ENCODE measurements at places on chromosomes 3 and 15.

DNA sequence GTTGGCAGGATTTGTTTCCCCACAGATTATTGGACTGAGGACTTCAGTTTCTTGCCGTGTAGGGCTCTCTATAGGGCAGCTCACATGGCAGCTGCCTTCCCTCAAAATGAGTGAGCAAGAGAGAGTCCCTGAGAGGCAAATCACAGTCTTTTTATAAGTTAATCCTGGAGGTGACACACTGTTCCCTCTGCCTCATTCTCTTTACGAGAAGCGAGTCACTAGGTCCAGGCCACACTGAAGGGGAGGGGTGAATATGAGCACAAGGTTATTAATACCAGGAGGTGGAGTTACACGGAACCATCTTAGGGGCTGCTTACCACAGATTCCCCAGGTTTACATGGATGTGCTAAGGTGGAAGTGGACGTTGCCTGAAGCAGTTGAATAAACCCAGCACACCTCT is 77.0 kb downstream of the LPP start:
- DNase-seq, result no peak

DNA sequence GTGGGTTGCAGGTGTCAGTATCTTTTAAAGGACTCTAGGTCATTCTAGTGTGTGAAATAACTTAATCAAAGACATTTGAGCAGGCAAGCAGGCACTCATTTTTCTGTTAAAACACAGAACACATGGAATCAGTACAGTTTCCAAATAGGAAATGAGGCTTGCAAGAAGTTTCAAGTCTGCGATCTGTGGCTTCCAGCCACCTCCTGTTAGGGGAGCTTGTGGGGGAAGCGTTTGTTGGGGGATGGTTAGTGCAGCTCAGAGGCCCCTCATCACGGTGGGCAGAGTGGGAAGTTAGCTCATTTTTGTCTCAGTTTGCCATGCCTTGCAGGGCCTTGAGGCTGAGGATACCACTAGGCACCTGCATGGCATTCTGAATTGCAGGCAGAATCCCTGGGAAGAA is 59.9 kb downstream of the SLC6A11 start:
- DNase-seq, result no peak

- no peak for DNase-seq
These were observed 521.2 kb downstream of the ZIC1 start for GRCh38 chr3:147930232-147930807.

- no peak for DNase-seq
These were observed 3.4 kb upstream of the EOGT start for GRCh38 chr3:69016901-69017300.

GRCh38 chr15:68730471-68730919 is 90.2 kb downstream of the ANP32A start:
- DNase-seq, result peak; percentile 57

DNA sequence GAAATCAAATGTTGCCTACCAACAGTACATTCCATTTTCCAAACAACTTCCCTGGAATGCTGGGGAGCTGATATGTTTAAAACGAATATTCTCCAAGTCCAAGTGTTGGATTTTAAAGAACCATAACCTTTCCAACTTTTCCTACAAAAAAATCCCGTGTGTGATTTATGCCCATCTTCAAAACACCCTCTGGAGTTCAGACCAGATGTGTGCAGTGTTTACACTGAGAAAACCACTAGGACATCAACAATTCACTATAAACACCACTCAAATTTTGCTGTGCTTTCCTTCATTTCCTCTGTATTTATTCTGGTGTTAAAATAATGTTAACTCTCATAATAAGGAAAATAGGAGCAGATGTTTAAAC is 2.4 kb downstream of the VGLL4 start:
- DNase-seq, result no peak

GRCh38 chr3:181998828-181999227 is 287.1 kb downstream of the SOX2 start:
- no peak for DNase-seq

GRCh38 chr3:113111011-113111707 is 100.2 kb upstream of the BOC start:
- DNase-seq, result no peak

- no peak for DNase-seq
These were observed 1.5 kb downstream of the MSL2 start for GRCh38 chr3:136194409-136195257.

DNA sequence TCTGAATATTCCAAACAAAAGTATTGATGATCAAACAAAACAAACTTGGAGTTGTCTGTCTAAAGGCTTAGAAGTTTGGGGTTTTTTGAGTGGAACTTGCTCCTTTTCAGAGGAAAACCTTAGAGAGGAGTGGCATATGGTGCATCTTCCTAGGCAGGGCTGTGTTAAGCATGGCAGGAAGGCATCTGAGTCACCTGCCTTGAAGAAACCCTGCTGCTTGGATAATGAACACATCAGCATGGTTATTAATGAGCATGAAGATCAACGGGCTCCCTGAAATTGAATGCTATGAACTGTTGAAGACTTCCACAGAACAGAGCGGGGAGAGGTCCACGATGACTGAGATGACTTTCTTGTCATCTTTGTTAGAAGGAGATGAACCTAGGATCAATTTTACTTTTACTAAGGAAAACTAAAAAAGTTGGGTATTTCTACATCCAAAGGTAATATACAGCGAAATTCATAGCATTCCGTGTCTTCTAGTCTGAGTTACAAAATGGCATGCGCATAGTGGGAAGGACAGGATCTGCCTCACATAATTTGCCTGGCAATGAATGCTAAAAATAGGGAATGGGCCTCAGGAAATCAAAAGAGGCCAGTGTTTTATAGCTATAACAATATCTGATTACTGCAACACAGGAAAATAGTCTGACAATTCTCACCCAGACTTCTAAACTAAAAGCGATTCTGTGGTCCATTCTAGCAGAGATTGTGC is 11.6 kb upstream of the TMED3 start:
- DNase-seq, result no peak

DNA sequence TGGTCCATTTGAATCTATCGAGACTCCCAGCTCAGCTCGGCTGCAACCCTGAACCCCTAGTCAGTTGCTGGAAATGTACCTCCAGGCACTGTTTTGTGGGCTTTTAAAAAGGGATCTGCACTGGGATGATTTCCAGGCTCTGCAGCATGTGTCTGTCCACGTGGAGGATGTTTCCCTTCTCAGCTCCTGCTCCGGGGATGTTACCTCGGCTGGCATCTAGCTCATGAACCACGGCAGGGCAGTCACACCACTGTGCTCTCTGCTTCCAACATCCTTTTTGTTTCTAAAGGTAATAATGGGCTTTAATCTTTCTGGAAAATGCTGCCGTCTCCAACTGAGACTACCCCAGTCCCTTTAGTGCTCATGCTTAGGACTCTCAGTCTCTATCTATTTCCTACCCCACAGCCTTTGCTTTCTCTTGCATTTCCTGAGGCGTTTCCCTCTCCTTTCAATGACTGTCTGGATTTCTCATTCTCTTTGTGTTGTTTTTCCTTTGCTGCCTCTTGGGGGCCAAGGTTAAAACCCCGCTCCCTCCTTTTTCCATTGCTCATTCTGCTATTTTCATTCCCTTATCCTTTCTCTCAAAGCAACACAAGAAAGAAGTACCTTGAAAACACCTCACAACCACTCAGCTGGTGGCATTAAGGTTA is 42.9 kb upstream of the AKAP13 start:
- no peak for DNase-seq

DNA sequence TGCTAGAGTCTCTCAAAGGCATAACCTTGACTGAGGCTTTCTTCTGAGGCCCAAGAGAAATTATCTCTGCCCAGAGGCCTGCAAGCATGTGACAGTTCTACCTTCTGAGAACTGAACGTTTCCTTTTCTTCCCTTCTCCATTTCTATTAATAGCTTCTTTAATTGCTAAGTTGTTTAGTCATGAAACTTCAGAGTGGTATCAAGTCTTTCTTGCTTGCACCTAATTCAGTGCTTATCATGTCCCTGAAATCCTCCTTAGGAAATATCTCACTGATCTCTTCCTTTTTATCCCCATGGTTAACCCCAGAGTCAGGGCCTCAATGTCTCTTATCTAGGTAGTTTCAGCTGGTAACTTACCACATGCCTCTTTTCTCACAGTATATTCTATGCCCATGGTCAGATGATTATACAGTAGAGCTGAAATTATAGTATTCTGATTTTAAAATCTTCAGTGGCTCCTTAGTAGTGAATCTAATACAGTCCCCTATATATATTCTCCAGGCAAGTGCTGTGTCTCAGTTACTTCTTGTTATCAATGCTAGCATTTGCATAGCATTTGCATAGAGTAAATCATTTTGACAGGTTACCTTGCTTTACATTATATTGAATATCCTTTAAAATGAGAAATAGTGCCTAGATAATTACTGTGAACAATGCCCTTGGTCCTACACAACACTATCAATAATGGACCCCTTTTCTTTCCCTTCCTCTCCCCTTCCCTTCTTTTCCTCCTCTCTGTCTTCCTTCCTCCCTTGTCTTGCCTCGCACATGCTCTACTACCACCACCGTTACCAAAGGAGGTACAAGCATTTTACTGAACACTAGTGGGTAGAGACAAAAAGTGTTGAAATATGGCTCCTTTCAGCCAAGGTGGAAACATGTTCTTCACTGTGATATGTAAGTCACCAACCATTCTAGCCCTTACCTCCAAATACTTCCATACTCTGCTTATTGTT is 33.0 kb downstream of the KBTBD8 start:
- DNase-seq, result no peak

- DNase-seq, result no peak
These were observed 23.2 kb downstream of the CYP8B1 start for GRCh38 chr3:42852441-42852840.

GRCh38 chr3:22419261-22419660 is 668.3 kb upstream of the ZNF385D start:
- no peak for DNase-seq

DNA sequence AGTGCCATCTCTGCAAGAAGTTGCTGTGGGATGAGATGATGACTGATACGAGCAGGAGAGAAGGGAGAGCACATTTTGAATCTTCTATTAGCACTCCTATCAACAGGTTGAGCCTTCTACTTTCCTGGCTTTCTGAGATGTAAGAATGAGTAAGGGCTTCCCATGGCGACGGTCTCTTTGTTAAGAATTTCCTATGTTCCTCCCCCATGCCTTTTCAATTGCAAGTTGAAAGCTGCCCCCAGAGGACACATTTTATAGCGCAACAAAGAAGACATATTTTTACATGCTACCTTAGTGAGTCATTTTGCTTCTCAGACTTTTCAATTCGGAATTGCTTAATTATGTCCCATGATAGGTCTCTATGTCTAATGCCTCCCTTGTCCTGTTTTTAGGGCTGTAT is 71.3 kb upstream of the LRTM1 start:
- DNase-seq, result no peak

- no peak for DNase-seq
These were observed 2.1 kb downstream of the SLCO2A1 start for GRCh38 chr3:134027631-134028030.

GRCh38 chr15:82301296-82302016 is 38.8 kb downstream of the SAXO2 start:
- no peak for DNase-seq

GRCh38 chr3:95813244-95813643 is 1001.1 kb upstream of the EPHA6 start:
- DNase-seq, result no peak

GRCh38 chr3:193270451-193270850 is 29.4 kb downstream of the PLAAT1 start:
- no peak for DNase-seq

GRCh38 chr15:47384776-47385175 is 332.5 kb upstream of the SEMA6D start:
- DNase-seq, result no peak

DNA sequence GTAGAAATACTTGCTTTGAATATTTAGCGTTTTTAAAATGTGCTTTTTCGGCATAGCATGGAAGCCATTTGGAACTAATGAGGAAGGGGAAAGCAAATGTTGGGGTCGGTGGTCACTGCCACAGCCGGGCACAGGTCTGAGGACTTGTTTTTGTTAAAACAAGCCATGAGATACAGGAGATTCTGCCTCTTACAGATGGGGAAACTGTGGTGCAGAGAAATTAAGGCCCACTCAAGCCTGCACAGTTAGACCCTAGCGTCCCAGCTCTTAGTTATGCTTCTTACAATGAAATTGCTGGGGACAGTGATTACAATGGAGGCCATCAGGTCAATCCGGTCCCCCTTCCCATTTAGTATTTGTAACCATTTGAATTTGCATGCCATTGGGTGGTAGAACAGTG is 2.5 kb upstream of the GPR171 start:
- DNase-seq, result no peak

GRCh38 chr15:78716651-78717050 is 75.6 kb upstream of the CHRNB4 start:
- no peak for DNase-seq

DNA sequence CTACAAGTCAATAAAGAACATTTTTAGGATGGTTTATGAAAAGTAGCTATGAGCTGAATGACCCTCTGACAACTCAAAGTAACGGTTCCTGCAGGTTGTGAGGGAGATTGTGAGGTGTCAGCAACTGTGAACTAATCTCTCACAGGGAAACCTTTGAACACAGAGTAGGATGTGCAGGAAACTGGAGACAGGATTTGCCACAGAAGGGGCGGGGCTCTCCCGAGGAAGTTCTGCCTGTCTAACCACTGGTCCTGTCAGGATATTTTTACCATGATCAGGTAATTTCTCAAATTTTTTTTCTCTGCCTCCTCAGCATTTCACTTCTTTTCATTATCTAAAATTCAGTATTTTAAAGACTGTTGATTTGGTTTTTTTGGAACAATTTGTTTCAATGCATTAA is 33.3 kb downstream of the LEO1 start:
- DNase-seq, result no peak

GRCh38 chr15:60340207-60340921 is 57.4 kb downstream of the ANXA2 start:
- DNase-seq, result no peak

DNA sequence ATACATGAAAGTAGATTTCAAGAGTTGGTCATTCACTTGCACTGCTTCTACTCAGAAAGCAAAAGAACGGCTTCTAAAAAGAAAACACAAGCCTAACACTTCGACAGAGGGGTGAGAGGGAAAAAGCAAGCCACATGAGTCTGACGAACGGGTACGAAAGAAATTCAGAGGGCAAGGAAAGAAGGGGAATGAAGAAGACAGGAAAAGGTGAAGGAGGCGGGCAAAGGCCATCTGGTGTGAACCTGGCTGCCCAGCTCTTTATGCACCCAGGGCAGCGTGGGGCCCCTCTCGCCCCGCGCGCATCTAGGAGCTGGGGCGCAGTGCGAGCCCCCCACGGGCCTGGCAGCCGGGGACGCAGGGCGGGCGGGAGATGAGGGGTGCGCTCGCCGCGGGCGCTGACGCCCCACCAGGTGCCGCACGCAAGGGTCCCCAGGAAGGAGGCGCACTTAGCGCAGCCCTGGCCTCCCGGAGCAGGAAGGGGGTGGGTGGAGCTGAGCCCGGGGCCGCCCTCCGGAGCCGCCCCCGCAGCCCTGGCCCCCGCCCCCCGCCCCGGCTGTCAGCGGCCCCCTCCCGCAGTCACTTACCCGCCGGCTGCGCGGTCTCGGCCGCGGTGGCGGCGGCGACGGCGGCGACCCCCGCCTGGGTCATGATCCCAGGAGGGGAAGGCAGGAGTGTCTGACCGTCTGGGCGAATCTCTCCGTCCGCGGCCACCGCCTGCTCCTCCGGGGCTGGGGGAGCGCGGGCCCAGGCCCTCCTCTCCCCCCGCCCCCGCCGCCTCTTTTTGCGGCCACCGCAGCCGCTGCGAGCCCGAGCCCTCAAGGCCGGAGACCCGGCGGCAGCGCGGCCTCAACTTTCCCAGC is at the start of gene USF3:
Gene USF3 (minus strand): TSS at position 857 of the 860 bp plus-strand sequence. CDS start 21,764 bp downstream, outside the sequence.
- peak; percentile 41 for DNase-seq
